ENCODE measurements at places on chromosomes 1 and 21. TPM values are rescaled to one million over a fixed set of nuclear protein-coding genes. Genes with fewer than 3 reads are reported as not detected.

DNA sequence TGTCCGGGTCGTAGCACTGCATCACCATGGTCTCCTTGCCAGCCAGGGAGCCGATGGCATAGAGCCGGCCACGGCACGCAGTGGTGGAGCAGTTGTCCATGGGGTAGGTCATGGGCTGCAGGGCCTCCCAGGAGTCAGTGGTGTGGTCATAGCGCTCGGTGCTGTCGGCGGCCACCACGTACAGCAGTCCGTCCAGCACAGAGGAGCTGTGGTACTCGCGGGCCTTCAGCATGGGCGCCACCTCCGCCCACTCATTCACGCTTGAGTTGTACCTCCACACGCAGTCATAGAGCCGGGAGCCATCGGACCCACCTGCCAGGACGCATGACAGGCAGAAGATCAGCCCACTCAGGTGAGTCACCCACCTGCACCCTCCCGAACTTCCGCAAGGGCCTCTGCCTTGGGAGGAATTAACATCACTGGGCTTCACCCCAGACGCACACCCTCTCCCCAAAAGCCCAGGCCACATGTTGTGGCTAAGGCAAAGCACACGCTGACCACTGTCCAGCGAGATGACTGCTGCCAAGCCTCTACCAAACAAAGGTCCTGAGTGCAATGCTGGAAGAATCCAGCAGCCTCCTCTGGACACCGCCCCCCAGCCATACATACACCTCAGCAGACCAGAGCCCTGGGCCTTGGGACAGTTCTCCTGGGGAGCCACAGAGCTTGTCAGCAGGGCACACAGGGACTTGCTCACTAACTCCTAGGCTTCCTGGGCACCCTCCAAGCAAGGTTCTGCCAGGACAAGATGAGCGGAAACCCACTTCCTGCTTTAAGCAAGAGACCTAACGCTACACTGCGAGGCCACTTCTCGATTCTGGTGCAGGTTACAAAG lies 3.3 kb downstream of the KLHL21 start:
- H3K36me3 ChIP-seq = peaks cover 38% of the 10 kb centered on the region
- no peaks in the 10 kb centered on the region for H3K27me3 ChIP-seq
- peak overlapping the region; percentile 90 for H3K27ac ChIP-seq
- peaks cover 56% of the 10 kb centered on the region for H3K4me1 ChIP-seq
- peak overlapping the region; percentile 91 for H3K4me3 ChIP-seq
- peak; percentile 86 for DNase-seq

- H3K4me3 ChIP-seq = no peak overlapping the region
- H3K27me3 ChIP-seq = peaks cover under 1% of the 10 kb centered on the region
- H3K36me3 ChIP-seq = no peaks in the 10 kb centered on the region
- H3K4me1 ChIP-seq = no peaks in the 10 kb centered on the region
Measured at GRCh38 chr1:228987736-228988506, 252.6 kb downstream of the RHOU start.

GRCh38 chr1:19582318-19582717 lies 61.8 kb upstream of the NBL1 start:
- no peak overlapping the region for H3K4me3 ChIP-seq
- H3K4me1 ChIP-seq = no peaks in the 10 kb centered on the region
- DNase-seq = peak; percentile 66
- H3K27ac ChIP-seq = no peak overlapping the region

DNA sequence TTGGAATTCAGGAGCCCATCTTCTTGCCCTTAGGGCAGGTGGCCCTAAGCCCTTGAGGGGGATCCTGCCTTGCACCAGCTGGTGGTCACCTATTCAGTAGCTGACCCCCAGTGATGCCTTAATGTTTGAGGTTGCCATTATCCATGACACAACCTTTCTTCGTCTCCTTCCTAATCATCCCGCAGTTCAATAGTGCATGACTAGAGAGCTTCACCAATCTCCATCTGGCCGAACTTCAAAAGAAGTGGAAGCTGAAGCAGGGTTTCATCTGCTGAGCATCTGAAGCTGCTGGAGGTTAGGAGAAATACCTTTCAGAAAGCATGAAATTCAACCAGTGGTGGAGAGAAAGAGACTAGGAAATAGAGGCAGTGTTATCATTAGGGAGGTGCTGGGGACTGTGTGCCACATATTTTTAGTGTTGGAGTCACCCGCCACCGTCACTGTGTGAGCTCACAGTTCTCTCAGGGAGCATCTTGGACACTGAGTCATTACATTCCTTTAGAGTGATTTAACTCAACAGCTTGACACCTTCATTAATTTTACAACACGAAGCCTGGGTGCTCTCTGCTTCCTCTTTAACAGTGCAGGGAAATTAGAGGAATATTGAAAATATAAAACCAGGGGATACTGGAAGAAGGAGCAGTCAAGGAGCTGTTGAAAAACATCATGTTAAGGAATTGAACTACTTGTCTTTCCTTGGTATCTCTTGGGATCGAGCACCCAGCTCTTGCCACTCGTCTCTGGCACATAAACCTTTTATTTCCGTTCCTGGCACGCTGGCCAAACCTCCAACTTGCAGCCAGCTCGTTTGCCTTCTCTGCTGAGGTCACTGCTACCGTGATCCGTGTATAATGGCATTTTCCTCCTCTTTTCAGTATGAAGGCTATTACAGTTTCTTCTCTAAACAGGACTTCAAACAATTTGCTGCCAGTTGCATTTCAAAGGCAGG lies 53.6 kb downstream of the PEX14 start:
- H3K36me3 ChIP-seq = peaks cover 5% of the 10 kb centered on the region
- H3K4me3 ChIP-seq = no peak overlapping the region
- no peak overlapping the region for H3K27ac ChIP-seq
- no peaks in the 10 kb centered on the region for H3K4me1 ChIP-seq

DNA sequence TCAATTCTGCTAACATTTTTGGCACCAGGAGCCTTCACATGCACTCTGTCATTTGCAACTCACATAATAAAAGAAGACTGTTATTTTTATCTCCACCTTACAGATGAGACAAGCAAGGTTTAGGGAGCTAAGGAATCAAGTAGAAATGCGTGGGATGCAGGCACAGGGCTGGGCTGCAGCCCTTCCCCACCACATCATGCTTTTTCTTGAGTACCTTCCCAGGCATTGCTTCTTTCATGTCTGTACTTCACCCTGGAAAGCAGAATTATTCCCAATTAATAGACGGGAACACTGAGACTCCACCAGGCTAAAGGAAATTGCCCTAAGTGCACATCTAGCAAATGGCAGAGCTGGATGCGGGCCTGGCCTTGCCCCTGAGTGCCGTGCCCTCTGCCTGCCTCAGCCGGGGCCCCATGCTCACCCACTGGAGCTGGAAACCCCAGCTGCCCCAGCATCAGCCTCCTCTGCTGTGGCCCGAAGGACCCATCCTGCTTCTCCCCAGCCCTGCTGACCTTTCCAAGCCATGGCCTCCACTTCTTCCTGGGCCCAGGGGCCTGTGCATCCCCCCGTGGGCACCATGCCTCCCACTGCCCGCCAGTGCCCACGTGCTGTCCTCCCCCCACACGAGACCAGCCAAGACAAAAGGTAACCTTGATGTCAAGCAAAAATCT lies 257.5 kb downstream of the TOMM20 start:
- no peak overlapping the region for H3K4me3 ChIP-seq
- H3K27ac ChIP-seq = no peak overlapping the region
- no peak for DNase-seq
- no peaks in the 10 kb centered on the region for H3K36me3 ChIP-seq
- H3K4me1 ChIP-seq = no peaks in the 10 kb centered on the region
- H3K27me3 ChIP-seq = no peaks in the 10 kb centered on the region

DNA sequence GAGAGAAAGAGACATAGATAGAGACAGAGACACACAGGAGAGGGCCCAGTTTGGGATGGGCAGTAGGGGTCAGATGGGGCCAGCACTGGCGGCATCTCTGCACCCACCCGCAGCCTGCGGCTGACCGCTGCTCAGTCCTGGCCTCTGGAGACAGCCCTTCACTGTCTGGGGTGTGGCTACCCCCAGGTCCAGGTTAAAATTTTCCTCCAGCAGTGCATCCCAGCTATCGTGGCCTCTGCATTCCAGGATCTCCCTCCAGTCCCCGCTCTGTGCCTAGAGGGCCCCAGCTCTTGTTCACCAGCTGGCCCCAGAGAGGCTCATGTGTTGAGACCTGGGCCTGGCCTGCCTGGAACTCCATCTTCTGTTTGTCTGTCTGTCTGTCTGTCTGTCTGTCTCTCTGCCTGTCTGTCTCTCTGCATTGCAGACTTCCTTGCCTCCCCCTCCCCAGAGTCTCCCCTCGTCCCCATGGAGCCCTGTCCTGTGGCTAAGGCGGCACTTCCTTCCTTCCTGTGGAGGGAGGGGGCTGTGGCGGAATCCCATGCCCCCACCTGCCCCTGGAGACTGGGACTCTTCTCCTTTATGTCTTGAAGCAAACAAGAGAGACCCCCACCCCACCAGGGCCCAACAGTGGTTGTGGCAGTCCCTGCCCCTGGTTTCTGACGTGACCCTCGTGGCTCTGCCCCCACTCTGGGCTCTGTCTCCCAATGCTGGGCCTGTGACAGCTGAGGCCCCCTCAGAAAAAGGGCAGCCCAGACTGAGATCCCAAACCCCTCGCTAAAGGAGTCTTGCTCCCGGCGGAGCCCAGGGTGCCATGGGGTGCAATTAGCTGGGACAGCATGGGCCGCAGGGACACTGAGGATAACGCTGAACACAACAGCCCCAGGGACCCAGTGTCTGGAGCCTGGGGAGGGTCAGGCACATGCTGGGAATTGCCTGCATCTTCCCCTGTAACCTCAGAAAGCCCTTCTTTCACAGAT lies 241.8 kb downstream of the NPHP4 start:
- H3K27ac ChIP-seq = no peak overlapping the region
- no peak for DNase-seq
- H3K36me3 ChIP-seq = no peaks in the 10 kb centered on the region
- H3K27me3 ChIP-seq = no peaks in the 10 kb centered on the region
- peaks cover 4% of the 10 kb centered on the region for H3K4me1 ChIP-seq

The RIPK4 gene
- total RNA-seq = 0.52 TPM

- no peaks in the 10 kb centered on the region for H3K36me3 ChIP-seq
- no peak overlapping the region for H3K4me3 ChIP-seq
- no peaks in the 10 kb centered on the region for H3K4me1 ChIP-seq
Measured at GRCh38 chr1:205244384-205244783, 16.6 kb downstream of the TMCC2 start.

The TOR1AIP2 gene
- 81.0 TPM for total RNA-seq

DNA sequence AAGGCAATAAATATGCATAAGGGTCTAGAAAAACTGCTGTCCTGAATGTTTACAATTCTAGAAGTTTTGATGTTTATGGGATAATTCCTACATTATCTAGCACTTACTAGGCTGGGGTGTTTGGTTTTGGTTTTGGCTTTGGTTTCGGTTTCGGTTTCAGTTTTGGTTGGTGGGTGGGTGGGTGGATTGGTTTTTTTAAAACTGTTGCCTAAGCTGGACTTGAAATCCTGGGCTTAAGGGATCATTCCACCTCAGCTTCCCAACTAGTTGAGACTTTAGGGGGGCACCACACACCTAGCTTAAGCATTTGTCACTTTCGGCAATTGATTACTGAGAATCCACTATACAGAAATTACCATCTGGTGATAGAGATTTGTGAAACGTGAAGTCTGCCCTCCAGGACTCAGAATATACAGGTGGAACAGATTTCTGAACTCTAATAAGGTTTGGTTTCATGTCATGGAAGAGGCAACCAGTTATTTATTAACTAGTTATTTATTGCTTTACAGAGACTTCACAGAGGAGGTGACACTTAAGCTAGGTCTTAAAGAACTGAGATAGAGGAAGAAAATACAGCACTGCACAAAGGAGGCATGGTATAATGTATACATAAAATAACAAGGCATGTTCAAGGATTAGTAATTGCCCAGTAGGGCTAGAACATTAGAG lies 69.6 kb downstream of the PIK3R3 start:
- H3K27me3 ChIP-seq = no peaks in the 10 kb centered on the region
- H3K27ac ChIP-seq = no peak overlapping the region
- H3K36me3 ChIP-seq = no peaks in the 10 kb centered on the region
- DNase-seq = peak; percentile 63
- H3K4me3 ChIP-seq = peak overlapping the region; percentile 39

The FCAMR gene
- total RNA-seq = not detected

The LRRC8B gene
- 20.4 TPM for total RNA-seq

GRCh38 chr1:225627304-225627947 lies 25.5 kb downstream of the ENAH start:
- no peaks in the 10 kb centered on the region for H3K4me1 ChIP-seq
- no peaks in the 10 kb centered on the region for H3K36me3 ChIP-seq
- DNase-seq = no peak
- H3K27me3 ChIP-seq = peaks cover 17% of the 10 kb centered on the region

DNA sequence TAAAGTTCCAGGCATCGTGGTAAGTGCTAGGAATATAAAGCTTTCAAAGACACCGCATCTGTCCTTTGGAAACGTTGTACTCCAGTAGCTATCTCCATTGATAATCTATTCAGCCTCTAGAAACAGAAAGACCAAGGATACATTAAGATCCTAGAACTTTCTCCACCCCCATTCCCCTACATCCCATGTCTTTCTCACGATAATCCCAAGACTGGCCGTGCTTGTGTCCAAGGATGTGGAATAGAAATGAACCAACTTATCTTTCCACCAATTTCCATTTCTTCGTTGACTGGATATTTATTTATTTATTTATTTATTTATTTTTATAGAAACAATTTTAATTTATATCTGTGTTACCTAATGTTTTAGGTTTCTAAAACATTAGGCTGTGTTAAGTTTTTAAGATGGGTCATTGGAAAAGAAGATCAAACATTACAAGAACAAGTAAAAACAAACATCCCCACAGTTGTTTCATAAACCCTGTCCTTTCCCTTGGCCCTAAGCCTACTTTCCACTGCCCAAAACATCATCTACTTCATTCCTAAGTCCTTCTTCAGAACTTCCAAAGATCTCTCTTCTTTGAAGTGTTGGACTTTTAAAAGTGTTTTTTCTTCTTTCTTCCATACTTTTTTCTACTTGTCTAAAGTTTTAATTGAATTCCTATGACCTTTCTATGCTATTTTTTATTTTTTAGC lies 39.7 kb downstream of the LRRC8C start:
- peak overlapping the region; percentile 45 for H3K4me3 ChIP-seq
- peaks cover 11% of the 10 kb centered on the region for H3K36me3 ChIP-seq
- peaks cover 81% of the 10 kb centered on the region for H3K4me1 ChIP-seq
- H3K27ac ChIP-seq = no peak overlapping the region
- H3K27me3 ChIP-seq = no peaks in the 10 kb centered on the region
- DNase-seq = no peak

- H3K4me3 ChIP-seq = no peak overlapping the region
- H3K4me1 ChIP-seq = no peaks in the 10 kb centered on the region
- DNase-seq = no peak
- no peak overlapping the region for H3K27ac ChIP-seq
Measured at GRCh38 chr1:94680039-94680377, 138.4 kb upstream of the F3 start.

DNA sequence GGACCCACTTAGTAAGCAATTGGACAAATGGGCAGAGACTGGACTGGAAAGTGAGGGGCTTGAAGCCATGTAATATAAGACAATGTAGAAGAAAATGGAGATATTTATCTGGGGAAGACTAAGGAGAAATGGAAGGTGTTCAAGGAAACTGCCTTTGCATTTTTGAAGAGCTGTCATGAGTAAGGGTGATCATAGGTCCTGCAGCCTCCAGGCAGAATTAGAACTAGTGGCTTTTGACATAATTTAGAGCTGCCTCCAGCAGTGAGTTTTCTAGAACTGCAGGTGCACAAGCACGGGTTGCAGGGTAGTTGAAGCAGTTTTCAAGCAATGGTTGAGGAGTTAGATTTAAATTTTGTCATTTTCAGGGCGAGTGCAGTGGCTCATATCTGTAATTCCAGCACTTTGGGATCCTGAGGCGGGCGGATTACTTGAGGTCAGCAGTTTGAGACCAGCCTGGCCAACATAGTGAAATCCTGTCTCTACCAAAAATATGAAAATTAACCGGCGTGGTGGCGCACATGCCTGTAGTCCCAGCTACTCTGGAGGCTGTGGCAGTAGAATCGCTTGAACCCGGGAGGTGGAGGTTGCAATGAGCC lies 3.7 kb upstream of the CDC14A start:
- peaks cover 9% of the 10 kb centered on the region for H3K4me1 ChIP-seq
- no peaks in the 10 kb centered on the region for H3K27me3 ChIP-seq
- no peak overlapping the region for H3K4me3 ChIP-seq
- DNase-seq = no peak
- H3K27ac ChIP-seq = no peak overlapping the region

Data from CD4-positive, CD25-positive, alpha-beta regulatory T cell (primary cell).